Stimulated activated CD8-positive, alpha-beta memory T cell treated with anti-CD3 and anti-CD28 coated beads, Interleukin-4, amount 100 ng/mL, for 1 hour (primary cell): ENCODE measurements at places on chromosomes 12 and 14.
A peak's percentile ranks its signal among the peaks of the same experiment; 100 is the strongest.

GRCh38 chr12:51815571-51815970 lies 32.9 kb downstream of the FIGNL2 start:
- DNase-seq, result no peak

- no peak for DNase-seq
Observed at GRCh38 chr14:77738559-77739250, 22.3 kb downstream of the SNW1 start.

DNA sequence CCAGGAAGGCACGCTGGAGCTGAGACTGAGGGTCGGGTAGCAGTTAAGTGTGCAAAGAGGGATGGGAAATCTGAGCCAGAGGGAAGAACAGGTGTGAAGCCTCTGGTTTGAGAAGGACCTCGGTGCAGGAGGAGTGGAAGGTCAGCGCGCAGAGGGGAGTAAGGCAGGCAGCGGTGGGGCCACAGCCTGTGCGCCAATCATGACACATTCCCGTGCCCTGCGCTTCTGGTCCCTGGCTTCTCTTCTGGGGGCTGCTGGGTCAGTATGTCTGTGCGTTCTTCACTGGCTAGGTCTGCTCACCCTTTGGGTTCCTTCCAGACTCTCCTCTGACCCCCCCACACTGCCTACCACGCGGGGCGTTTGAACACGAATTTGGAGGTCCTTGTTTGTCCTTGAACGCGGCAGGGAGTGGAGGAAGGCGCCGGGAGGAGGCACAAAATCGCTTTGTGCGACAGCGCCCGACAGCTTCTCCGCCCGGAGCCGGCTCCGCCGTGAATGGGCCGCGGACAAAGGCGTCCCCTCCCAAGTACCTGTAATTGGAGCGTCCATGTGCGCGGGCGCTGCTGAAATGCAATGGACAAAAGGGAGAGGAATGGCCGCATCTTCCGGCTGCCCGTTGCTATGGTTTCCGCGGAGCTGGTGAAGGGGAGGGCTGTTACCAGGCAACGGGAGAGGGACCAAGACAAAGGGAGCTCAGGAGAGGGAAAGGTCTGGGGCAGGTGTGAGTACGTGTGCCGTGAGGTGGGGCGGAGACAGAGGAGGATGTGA lies 207.2 kb upstream of the SRRM4 start:
- DNase-seq, result no peak

DNA sequence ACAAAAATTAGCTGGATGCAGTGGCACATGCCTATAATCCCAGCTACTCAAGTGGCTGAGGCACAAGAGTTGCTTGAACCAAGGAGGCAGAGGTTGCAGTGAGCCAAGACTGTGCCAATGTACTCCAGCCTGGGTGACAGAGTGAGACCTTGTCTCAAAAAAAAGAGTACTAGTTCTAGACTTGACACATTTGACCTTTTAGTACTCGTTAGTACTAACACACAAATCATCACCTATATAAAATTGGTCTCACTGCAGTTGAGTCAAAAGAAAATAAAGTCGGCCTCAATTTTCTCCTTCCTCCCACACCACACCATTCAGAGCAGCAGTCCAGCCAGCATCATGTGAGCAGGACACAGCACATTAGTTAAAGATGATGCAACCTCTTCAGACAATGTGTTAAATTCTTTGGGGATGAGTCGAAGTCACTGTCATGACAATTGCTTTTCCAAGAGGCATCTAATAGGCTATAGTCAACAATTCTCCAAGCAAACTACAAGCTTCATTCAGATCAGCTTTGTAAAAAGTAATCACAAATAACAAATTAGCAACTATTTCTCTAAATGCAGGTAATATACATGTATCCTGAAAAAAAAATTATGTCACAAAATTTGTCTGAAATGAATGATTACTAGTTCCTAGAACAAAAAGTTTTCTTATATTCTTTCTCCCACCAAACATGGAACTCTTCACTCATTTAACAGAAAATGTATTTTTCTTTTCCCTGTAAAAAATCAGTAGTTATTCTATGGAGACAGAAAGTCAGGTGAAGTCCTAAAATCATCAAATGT lies 55.6 kb downstream of the CLIP1 start:
- DNase-seq, result no peak

DNA sequence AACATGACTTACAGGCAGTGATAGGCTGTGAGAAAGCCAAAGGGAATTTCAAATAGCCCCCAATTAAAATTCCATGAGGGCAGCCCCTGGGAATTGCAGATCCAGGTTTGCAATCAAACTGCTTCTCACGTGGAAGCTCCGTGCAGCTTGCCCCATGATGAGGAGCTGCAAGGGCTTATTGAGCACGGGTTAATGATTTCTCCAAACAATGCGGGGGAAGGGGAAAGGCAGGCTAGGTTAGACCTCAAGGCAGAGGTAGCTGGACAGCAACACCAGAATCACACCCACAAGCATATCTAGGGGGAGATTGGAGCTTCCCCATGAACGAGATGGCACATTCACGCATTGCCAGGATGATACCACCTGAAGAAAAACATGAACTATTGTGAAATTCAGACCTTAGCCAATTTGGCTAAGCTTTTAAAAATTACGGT lies 5.0 kb upstream of the DUSP6 start:
- DNase-seq, result no peak

- DNase-seq, result no peak
Observed at GRCh38 chr12:89353823-89354611, 1.7 kb upstream of the DUSP6 start.

DNA sequence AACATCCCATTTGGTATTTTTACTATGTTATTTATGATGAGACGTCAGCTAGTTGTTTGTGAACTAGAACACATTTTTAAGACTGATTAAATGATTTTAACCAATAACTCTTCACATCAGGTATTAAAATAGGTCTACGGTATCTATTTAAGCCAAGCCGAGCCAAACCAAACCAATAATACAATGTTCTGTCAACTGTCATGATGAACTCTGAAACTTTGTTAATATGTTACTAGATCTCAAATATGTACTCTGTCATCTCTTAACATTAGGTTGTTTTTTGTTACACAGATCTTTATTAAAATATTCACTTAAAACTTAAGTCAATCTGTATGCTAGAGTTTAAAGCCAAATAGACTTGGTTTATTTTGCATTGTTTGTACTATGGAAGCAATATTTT lies 1.0 kb downstream of the ART4 start:
- DNase-seq, result no peak

- no peak for DNase-seq
Observed at GRCh38 chr12:53174881-53175491, 5.5 kb upstream of the ZNF740 start.

- no peak for DNase-seq
Observed at GRCh38 chr12:80470403-80470802, 26.4 kb downstream of the PTPRQ start.

DNA sequence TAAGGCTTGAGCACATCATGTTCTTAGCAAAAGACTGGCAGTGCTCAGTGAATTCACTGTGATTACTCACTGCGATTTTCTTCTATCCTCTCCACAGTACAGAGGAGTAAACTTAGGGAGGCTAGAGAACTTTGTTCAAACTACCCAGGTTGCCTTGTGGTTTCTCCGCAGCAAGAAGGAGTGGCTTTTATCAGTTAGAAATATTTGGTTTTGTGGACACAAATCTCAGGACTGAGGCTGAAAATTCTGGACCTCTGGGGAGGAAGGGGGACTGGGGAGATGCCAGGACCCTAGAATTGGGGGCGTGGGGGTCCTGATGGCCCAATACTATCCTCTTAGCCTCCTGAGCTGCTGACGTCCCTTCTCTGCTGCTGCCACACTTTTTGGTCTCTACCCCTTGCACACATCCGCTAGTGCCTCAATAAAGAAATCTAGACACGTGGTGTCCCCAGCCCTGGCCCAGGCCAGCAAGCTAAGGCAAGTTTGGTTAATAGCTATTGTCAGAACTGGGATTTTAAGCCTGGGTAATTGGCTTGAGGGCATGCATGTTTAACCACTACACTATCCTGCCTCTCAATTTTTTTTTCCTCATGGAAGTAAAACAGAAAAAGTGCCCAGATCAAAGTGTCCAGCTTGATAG lies 842 bp downstream of the OAS2 start:
- peak; percentile 38 for DNase-seq

GRCh38 chr14:60277605-60278190 lies 28.7 kb downstream of the PPM1A start:
- no peak for DNase-seq

DNA sequence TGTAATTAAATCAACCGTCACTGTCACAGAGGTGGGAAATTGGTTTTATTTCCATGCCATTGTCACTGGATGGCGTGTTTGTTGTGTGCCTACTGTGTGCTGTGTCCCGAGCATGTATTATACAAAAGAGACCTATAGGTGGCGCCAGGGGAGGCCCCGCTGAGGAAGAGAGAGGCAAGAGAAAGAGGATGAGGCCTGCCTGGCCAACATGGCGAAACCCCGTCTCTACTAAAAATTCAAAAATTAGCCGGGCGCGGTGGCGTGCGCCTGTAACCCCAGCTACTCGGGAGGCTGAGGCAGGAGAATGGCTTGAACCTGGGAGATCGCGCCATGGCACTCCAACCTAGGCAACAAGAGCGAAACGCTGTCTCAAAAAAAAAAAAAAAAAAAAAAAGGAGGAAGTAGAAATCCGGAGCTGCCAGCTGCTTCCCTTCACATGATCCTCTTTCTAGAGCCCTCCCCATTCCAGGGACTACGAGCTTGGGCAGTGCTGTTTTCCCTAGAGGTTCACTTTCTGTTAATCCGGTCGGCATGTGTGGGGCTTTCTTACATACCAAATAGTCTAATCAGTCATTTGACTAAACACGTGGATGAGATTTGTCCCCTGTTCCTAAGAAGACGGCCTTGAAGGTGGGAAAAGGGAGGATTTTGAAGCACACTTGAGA lies 6.4 kb upstream of the CCDC175 start:
- DNase-seq, result no peak

DNA sequence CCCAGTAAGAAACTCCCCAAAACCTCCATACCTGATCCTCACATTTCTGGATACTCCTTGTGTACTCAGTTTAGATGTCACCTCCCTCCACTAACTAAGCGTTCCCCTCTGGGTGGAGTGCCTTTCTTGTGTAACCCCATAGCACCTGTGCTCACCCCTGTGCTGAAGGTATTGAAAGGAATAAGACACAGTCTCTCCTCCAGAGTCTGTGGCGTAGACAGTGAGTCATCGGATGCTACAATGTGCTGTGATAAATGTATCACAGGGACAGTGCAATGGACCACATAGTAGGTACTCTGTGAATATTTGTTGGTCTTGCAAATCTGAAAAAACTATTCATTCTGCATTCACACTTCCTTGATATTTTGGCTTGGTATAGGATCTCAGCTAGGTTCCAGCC lies 30.8 kb downstream of the TSPAN9 start:
- DNase-seq, result no peak

DNA sequence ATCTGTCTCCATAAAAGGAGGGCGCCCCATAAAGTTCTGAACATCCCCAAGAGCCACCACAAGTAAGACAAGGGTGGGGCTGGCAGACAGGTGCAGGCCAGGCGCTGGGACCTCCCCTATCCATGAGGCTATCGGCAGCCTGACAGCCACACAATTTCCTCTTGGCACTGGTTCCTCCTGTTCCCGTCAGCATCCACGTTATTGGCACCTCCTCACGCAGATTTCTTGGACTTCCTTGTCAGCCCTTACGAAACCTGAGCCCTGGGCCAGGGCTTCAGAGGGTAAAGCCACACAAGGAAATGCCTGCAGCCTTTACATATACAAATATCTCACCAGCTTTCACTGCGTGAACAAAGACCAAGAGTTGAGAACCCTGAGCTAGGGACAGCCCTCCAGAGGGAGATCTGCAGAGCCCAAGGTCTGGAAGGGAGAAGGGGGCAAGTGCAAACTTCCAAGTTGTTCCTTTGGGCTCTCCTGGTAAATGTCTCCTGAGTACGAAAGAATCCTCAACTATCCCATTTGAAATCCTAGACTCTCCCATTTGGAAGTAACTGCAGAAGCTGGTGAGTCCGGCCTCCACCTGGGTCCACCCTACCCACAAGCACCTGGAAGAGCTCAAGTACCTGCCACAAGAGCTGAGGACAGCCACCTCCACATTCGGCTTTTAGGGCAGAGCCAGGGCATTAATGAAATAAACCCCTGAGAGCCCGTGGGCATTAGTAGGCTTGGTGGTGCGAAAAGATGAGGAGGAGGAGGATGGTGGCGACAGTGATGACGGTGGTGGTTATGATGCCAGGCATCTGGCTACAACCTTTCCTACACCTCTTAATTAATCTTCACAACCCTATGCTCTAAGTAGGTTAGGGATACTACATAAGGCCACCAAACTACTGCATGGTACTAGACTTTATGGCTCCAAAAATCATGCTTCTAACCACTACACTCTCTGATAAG lies 5.5 kb upstream of the TC2N start:
- DNase-seq, result no peak

GRCh38 chr12:26746121-26746714 lies 86.8 kb downstream of the ITPR2 start:
- no peak for DNase-seq

GRCh38 chr12:60052483-60052882 lies 456.7 kb downstream of the SLC16A7 start:
- DNase-seq, result no peak

DNA sequence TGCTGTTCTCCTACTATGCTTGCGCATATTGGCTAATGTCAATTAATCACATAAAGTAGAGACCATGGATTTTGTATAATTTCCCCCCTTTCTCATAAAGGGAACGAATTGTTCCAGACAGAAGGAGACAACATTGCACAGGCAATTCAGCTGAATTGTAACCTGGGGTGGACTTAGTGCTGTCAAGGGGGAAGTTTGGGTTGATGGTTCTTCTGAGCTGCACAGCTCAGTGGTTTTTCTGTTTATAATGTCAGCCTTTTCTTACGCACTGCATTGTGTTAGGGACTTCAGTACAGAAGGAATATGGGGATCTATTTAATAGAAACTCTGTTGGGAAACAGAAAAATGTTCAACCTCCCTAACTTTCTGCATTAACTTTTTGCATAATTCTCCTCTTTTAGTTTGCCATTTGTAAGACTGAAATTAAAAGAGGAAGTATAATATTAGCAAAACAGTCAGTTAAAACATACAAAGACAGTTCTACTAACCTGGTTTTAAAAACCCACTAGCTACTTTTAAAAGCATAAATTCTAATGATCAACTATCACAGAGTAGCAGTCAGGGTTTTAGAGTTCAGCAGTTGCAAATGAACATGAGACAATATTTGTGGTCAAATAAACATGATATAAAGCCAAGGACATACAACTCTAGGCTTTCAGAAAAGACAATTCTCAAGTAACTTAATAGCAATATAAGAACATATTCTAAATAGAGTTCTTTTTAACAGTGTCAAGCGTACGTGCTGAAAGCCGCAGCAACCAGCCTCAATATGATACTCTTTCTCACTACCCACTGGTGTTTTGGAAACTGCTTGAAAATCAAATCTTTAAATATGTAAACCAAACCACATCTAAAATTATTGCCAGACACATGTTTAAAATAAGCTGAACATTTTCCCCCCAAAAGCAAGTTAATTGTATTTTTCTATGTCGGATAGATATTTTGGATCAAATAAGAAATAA lies 393.0 kb downstream of the FSCB start:
- DNase-seq, result no peak

GRCh38 chr12:3381059-3382047 lies 109.7 kb upstream of the PRMT8 start:
- DNase-seq, result no peak
